Stimulated activated effector memory CD8-positive, alpha-beta T cell treated with anti-CD3 and anti-CD28 coated beads, Interleukin-12 subunit alpha, Interleukin-12 subunit beta, amount 100 ng/mL, for 72 hours (primary cell): ENCODE measurements at places on chromosomes 7 and 10.

- no peak for DNase-seq
These were observed 43.9 kb downstream of the FOXK1 start for GRCh38 chr7:4725850-4726450.

DNA sequence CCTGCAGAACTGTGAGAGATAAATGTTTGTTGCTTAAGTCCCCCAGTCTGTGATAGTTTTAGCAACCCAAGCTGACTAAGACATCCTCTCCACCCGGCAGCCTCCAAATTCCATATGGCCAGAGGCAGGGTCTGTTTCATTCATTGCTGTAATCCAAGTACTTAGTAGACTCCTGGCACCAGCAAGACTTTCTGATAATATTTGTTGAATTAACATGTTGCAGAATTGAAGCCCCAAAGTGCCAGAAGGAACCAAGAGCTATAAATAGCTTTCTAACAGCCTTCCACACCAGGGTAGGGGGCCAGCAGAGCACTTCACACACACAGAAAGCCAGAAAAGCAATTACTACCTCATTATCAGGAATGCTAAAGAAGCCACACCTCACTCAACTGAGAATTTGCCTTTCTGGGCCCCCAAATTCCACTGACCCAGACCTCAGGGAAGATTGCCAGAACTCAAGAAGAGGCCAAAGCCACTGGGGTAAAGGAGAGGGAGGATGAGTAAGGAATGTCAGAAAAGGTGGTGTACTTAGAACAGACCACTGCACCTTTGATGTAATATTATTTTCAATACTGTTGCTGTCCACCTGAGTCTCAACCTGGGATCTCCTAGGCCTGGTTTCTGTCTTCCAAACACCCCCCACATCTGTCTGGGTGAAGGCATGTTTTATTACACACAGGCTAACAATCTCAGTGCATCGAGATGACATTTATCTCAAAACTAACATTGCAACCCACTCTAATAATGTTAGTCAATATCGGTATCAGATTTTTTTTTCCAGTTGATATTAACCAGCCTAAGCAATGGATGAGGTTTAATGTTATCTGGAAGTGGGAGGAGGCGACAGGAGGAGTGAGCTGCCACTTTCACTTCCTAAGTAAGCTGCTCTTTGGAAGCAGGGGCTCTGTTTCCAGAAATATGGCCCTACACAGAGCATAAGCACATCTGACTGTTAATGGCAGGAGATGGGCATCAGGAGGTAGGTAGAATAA, 5.5 kb downstream of the NOD1 start:
- no peak for DNase-seq

DNA sequence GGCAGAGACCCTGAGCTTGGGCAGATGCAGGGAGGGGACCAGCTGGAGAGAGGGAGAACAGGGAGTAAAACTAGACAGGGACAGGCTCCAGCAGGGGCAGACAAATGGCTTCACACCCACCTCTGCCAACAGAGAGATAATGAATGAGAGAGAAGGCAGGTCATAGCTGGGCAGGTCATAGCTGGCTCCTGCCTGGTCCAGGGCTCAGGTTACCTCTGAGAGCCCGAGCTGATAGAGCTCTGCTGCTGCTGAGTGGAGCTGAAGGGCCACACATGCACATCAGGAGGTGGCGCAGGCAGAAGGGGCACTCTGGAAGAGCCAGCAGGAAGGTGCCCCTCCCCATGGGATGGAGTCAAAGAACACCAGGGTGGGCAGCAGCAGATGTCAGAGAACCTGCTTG, 154.2 kb downstream of the GFRA1 start:
- no peak for DNase-seq

- DNase-seq = peak; percentile 69
These were observed 638 bp downstream of the IQCE start for GRCh38 chr7:2559283-2559950.

DNA sequence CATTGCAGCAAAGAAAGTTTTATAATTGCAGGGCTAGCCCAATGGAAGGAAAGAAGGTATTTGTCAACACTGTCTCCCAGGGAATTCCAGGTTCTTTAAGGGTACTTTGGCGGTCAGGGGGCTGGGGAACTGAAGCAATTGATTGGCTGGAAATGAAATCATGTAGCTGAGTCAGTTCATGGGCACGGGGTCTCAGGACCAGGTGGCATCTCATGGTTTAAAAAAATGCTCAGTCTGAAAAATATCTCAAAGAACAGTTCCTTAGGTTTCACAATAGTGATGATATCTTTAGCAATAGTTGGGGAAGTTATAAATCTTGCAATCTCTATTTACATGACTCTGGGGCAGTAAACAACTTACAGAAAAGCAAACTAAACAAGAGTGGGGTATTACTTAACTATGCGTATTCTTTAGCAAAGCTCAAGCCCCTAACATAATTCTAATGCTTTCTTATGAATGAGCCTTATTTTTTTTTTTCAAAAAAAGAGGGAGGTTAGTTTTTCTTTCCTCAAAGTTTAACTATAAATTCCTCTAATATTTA, 376.9 kb upstream of the NRG3 start:
- DNase-seq = no peak

DNA sequence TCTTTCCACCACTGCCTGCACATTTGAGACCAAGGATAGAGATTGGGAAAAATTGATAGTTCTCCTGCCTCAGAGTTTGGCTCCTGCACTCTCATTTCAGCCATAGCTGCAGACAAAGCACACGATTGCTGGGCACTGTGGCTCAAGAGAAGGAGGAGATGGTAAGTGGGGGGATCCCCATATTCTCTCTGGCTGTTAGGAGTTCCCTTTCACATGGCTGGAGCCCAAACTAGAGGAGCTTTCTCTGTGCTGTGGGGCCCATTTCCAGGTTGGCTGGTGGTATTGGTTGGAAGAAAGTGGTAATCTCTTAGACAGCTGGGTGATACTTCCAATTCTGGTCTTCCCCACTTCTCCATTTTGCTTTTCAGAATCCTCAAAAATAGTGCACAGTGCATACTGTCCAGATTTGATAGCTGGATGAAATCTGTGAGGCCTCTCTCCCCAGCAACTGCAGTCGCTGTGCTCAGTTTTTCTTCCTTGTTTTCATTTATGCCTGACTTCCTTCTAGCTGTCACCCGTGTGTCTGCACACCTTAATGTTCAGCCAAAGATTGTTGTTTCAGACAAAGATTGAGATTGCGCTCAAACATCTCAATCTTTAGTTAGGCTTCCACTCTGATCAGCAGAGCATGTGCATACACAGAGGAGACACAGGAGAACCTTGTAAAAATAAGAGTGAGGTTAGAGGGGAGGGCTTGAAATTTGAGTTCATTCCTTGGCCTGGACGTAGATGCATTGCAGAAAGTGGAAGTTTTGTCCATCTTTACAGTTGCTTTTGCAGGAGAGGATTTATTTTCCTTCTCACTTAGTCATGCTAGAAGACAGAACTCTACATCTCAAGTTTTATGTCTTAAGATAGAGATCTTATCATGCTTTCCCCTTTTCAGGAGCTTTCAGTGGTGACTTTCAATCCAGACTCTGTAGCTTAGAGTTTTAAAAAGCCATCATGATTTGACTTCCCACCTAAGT, 28.6 kb downstream of the RABGEF1 start:
- no peak for DNase-seq

DNA sequence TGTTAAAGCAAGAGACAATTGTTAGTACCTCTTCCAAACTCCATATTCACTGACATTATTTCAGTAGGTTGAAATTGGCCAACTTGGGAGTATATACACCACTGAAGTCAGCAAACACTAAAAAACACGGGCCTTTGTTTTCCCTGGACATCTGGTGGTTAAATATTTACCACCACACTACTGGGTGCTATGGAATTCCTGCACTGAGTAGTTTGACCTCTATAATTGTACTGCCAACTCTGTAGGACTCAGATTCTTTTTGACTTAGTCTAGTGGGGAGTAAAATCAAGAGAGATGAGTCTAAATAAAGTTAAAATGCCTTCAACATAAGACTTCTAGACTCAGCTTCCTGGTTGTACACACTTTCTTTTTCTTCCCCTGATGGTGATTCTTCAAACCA, 41.3 kb upstream of the TES start:
- DNase-seq = no peak

- no peak for DNase-seq
These were observed 1.2 kb upstream of the PAOX start for GRCh38 chr10:133377818-133378250.

- no peak for DNase-seq
These were observed 633.9 kb downstream of the ARL4A start for GRCh38 chr7:13321316-13321715.

DNA sequence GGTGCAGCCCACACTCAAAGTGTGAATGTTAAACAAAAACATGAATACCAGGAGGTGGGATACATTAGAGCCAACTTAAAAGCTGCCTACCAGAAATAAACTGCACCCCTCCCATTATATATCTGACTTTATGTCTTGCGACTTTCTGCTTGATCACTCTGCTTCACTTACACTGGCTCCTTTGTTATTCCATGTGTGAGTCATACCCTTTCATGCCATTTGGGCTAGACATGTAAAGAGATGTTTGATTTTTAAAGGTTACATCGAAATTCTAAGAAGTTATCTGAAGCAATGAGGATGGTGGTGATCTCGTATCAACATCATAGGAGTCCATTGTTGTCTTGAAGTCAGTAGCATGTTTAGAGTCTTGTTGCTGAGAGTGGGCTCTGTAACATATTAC, 31.6 kb upstream of the ETV1 start:
- DNase-seq = no peak

DNA sequence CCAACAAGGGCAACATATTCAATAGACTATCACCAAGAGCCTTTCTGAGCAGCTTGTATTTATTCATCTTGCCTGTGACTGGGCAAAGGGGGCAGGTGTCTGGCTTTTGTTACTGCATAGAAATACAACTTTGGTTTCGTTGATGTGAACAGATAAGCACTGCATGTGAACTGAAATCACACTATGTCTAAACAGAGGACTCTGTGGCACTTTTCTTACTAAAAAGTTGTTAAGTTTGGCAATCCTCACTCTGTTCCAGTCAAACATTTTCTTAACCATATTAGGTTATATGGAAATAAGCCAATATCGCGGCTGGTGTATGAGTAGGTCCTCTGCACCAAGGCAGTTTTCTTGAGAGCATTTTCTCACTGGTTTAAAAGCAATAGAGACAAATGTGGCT, 48.5 kb downstream of the CALD1 start:
- no peak for DNase-seq

DNA sequence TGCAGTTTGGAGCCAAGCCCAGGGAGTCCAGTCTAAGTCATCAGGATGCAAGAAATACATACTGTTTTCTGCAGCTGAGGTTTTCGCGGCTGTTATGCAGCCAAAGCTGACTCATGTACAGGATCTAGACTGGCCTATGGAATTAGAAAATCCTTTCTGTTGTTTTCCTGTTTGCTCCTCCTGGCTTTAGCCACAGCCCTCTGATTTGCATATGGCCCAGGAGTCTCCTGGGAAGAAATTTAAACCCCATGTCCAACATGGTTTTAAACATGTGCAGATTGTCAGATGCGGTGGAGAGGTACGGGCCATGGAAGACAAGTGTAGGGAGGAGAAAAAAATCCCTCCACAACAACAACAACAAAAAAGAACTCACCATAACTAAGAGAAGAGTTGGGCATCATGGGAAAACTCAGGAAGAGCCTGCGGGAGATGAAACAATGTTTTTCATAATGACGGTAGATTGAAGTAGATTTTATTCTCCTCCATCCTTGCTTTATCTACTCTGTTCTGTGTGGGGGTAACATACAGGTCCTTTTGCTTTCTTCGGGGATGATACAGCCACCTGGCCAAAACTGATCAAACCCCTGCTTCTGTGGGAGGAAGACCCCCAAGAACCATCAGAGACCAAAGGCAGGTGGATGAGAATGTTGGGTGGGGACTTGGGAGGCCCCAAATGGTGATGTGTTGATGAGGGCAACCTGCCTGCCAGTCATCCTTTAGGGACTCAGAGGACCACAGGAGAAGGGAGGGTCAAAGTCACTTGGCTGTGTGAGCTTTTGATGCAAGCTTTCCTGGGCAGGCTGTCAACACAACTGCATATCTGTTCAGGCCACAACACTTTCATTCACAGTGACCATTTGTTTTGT, 29.8 kb upstream of the GNA12 start:
- no peak for DNase-seq

DNA sequence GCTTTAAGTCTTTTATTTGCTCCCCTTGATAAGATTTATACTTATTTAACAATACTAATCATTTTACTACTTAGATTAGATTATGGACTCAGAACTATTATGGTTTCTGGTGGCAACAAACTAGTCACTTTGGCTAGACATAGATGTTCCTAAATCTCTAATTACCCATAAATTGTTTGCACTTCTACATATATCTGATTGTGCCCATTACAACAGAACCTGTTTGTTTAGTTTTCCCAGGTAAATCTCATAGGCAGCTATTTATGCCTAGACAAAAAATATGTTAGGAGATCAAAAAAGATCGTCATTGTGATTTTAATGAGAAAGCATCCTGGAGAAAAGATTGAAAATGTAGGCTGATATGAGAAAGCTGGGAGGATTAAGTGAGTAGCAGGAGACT, 14.4 kb downstream of the UBN2 start:
- no peak for DNase-seq

DNA sequence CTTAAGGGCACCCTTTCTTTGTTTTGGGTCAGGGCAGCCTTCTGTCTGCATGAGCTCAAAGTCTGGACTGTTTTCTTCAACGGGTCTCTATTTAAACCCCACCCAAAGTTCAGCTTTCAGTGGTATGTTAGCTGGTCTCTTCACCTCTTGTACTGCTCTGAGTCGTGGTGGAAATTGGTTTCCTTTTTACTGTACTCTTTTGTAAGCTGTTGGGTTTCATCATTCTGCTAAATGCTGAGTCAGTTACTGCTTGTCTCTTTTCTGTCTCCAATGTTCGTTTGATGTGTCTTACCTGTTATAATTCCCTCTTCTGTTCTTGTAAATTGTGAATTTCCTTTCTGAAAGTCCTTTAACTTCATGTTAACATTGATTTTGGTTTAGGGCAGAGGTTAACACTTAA, 64.1 kb upstream of the MALRD1 start:
- DNase-seq = no peak

GRCh38 chr10:62866451-62866850, 50.3 kb upstream of the EGR2 start:
- DNase-seq = no peak

- DNase-seq = no peak
These were observed 31.8 kb upstream of the HMX3 start for GRCh38 chr10:123103944-123104343.

DNA sequence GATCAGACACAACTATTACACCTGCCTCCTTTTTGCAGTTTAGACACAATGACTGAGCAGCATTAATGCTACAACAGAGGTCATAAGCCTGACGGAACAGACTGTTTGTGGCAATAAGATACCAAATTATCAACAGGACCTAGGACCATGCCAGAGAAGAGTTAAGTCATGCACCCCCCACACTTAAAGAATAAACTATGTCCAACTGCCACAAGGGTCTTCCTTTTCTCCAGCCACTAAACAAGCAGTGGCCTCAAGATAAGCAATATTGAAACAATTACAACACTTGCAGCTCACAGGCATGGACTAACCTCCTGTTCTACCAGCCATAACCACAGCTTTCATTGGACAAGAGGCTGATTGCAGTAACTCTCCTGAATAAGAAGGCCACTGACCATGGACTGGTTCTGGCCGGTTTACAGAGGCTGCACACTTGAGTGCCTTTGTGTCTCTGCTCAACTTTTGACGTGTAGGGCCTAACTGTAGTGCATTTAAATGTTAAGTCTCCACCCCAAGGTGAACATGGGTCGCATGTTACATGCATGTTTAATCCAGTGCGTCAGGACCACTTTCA, 104.4 kb downstream of the STRA8 start:
- DNase-seq = no peak
